ENCODE measurements at places on chromosomes 6 and 20. TPM values are rescaled to one million over a fixed set of nuclear protein-coding genes. Genes with fewer than 3 reads are reported as not detected.

The SYTL3 gene
- total RNA-seq, result 4.9 TPM

The TUBB2A gene
- 52.8 TPM for total RNA-seq

The FOXA2 gene
- not detected for total RNA-seq

The GLP1R gene
- total RNA-seq, result 0.58 TPM

The MATN4 gene
- 1.5 TPM for total RNA-seq

The C6orf58 gene
- not detected for total RNA-seq

The BCAS1 gene
- total RNA-seq, result 28.1 TPM

The PSORS1C1 gene
- total RNA-seq, result 0.48 TPM

The PRKN gene
- total RNA-seq, result 6.5 TPM

The OR2J3 gene
- not detected for total RNA-seq

The USP49 gene
- 4.9 TPM for total RNA-seq

The PRICKLE4 gene
- 3.1 TPM for total RNA-seq

The PGBD1 gene
- 8.7 TPM for total RNA-seq

The SNPH gene
- total RNA-seq, result 3.5 TPM

The FGD2 gene
- 12.8 TPM for total RNA-seq

The DPPA5 gene
- not detected for total RNA-seq

The SLC25A27 gene
- total RNA-seq, result 41.5 TPM

The NCR2 gene
- not detected for total RNA-seq

The TREML2 gene
- total RNA-seq, result 0.11 TPM

The ANKEF1 gene
- total RNA-seq, result 1.7 TPM

The GPR63 gene
- 9.7 TPM for total RNA-seq

The NHSL1 gene
- 19.5 TPM for total RNA-seq

The EYS gene
- total RNA-seq, result 4.4 TPM

The RIPPLY2 gene
- 0.26 TPM for total RNA-seq

The PKIG gene
- total RNA-seq, result 65.1 TPM

The SNAP91 gene
- 5.2 TPM for total RNA-seq

The ZNF311 gene
- 3.2 TPM for total RNA-seq

The CENPW gene
- total RNA-seq, result 5.4 TPM

The DCBLD1 gene
- 20.9 TPM for total RNA-seq

The HLA-DRA gene
- 93.9 TPM for total RNA-seq

The OTOR gene
- total RNA-seq, result 0.16 TPM

The CALHM5 gene
- total RNA-seq, result 8.6 TPM

The GJA10 gene
- not detected for total RNA-seq
